ENCODE measurements at places on chromosomes 13 and 19. TPM values are rescaled to one million over a fixed set of nuclear protein-coding genes. Genes with fewer than 3 reads are reported as not detected.

DNA sequence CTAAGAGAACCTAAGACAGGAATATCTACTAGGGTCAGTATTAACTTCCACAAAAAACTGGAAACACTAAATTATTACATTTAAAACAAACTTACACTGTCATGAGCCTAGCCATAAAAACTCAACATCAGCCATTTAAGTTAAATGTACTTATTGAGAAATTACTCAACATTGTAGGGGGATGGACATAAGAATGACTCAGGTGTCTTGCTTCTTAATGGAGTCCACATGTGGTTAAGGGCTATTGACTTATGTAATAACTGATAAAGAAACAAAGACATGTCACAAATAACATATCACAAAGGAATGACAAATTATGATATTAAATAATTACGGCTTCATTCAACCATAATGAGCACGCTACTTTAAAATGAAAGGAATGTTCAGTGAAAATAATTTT is 36.2 kb downstream of the CLDN10 start:
- DNase-seq, result no peak

DNA sequence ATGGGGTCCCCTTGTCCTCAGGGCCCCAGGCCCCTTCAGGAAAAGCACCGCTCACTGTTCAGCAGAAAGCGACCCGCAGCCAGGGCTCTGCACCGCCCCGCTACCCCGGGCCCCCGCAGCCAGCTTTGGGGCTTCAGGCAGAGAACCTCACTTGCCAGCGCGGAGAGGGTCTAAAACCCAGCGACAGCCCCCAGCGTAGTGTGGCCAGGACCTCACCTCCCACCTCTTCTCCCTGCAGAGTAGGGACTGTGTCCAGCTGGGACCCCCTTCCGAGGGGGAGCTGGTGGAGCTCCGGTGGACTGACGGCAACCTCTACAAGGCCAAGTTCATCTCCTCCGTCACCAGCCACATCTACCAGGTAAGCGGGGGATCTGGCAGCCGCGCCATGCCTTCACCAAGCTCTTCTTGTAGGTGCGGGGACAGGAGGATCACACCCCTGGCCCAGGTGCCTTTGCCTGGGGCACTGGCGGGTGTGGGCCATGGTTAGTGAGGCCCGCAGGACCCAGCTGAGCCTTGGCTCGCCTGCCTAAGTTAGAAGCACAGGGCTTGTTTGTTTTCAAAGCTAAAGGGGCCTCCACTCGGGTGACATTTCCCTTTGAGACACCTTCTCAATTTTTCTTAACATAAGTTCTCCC is 175.7 kb downstream of the KDM4B start:
- no peak for DNase-seq

The ZSCAN1 gene
- 7.6 TPM for total RNA-seq

The GTPBP3 gene
- total RNA-seq, result 57.8 TPM

The CEBPG gene
- 40.2 TPM for total RNA-seq

The CACNA1A gene
- 3.0 TPM for total RNA-seq

The RAB4B gene
- total RNA-seq, result 15.2 TPM

GRCh38 chr19:38409631-38410133 is 6.8 kb downstream of the FAM98C start:
- DNase-seq, result no peak

- DNase-seq, result peak; percentile 89
Measured at GRCh38 chr13:25574437-25575411, 202.9 kb downstream of the ATP8A2 start.

The SIAH3 gene
- 0.42 TPM for total RNA-seq

DNA sequence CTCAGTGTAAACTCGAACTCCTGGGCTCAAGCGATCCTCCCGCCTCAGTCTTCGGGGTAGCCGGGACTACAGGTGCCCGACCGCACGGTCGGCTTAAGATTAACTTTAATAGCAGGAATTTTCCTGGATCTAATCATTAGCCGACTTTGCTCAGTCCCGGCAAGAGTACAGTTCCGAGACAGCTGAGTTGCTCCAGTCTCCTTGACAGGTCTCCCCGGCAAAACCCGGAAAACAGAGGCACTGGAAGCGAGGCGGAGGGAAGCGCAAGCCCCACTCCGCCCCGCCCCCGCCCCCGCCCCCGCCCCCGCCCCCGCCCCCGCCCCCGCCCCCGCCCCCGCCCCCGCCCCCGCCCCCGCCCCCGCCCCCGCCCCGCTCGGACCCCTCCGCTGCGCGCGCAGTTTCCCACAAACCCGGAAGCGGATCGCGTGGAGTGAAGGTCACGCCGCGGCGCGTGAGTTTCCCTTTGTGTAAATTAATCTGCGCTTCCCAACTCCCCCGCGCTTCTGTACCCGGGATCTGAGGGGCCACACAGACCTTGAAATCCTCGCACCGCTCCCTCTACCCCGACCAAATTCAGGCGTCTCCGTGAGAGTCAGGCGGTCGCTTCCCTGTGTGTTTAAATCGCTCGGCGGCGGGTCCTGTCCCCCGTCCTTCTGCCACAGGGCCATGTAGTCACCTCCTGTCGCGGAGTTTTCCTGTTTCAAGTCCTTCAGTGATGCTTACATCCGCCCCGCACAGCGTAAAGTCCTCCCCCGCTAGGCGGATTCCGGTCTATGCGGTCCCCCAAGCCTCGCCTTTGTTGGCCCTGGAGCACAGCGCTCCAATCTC is at the start of gene ZNF480:
Gene ZNF480 (plus strand): TSS at position 397 of the 828 bp plus-strand sequence. CDS start 3,244 bp downstream, outside the sequence.
- DNase-seq, result peak; percentile 63

- DNase-seq, result no peak
Measured at GRCh38 chr13:76828316-76828741, 57.9 kb downstream of the KCTD12 start.

The RFPL4AL1 gene
- total RNA-seq, result not detected

DNA sequence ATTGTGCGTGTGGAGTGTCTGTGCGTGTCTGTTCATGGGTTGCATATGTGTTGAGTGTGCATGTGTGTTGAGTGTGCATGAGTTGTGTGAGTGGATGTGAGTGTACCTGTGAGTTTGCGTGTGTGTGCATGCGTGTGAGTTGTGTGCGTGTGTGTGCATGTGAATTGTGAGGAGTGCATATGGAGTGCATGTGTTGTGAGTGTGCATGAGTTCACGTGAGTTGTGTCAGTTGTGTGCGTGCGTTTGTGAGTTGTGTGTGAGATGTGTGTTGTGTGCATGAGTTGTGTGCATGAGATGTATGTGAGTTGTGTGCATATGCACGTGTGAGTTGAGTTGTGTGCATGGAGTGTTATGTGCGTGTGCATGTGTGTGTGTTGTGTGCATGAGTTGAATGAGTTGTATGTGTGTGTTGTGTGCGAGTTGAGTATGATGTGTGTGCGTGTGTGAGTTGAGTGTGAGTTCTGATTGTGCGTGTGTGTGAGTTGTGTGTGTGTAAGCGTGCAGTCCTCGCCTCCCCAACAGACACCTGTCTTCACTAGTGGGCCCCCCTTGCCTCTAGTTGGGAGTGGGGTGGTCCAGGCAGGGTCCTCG is 29.3 kb downstream of the TFDP1 start:
- DNase-seq, result no peak

- no peak for DNase-seq
Measured at GRCh38 chr13:43139211-43139610, 115.8 kb downstream of the DNAJC15 start.

The PRODH2 gene
- total RNA-seq, result not detected

The CRB3 gene
- total RNA-seq, result not detected

The ZFP30 gene
- total RNA-seq, result 31.8 TPM

GRCh38 chr13:98208606-98209005 is 31.5 kb upstream of the RNF113B start:
- DNase-seq, result no peak

DNA sequence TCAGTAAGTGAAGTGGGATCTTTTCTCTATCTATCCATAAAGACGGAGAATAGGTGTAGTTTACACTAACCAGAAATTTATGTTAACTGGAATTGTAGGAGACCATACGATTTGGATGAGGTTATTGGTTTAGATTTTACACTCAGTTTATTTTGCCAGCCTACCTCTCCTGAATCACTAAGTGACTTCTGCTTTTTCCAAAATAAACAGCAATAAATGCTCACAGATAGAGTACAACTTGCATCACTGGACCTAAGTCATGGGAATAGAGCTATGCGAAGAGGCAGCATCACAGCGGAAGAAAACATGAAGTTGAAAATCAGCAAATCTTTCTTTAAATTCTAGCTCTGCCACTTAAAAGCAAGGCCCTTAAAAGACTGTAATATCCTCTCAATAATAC is 781.0 kb downstream of the LIG4 start:
- no peak for DNase-seq

The HOMER3 gene
- 78.8 TPM for total RNA-seq

GRCh38 chr13:99992949-99993351 is 11.4 kb downstream of the ZIC2 start:
- DNase-seq, result no peak

Measured in neural crest cell (in vitro differentiated cells).